Effector memory CD8-positive, alpha-beta T cell (primary cell): ENCODE measurements at places on chromosomes 13 and 19.

GRCh38 chr19:49689133-49690078 lies at the start of gene ADM5:
TSS of gene ADM5 (plus strand) at chr19:49689594. CDS start at chr19:49689838, 244 bp downstream.
- H3K4me3 ChIP-seq, result peak within 1 kb of the TSS; percentile 76
- H3K36me3 ChIP-seq, result peaks cover 41% of the 10 kb centered on the region
- H3K4me1 ChIP-seq, result peaks cover 24% of the 10 kb centered on the region
- no peak for DNase-seq
- H3K27me3 ChIP-seq, result peaks cover 39% of the 10 kb centered on the region

- no peak overlapping the region for H3K27ac ChIP-seq
- no peaks in the 10 kb centered on the region for H3K4me1 ChIP-seq
- DNase-seq, result no peak
- no peak overlapping the region for H3K4me3 ChIP-seq
- H3K36me3 ChIP-seq, result no peaks in the 10 kb centered on the region
These were observed 15.2 kb downstream of the CBY2 start for GRCh38 chr13:45717349-45717748.

GRCh38 chr19:10270616-10271394 lies at the start of gene ICAM1:
TSS of gene ICAM1 (plus strand) at chr19:10271120. CDS start at chr19:10271160, 40 bp downstream.
- no peaks in the 10 kb centered on the region for H3K27me3 ChIP-seq
- peak within 1 kb of the TSS; percentile 98 for H3K27ac ChIP-seq
- DNase-seq, result peak; percentile 70

DNA sequence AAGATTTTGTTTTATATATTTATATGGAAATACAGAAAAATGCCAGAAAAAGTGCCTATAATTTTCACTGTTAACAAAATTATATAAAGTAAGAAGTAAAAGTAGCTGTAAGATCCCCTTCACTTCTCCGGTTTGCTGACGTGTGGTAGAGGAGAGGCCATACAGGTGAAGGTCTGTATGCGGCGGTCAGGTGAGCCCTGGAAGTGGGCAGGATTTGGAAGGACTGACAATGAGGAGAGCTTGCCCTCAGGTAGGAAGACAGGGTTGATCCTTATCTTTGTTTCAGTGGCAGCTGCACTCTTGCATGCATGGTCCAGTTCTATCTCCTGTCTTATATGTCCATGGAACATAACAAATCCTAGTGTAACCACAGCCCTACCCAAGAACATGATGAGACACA lies 16.9 kb upstream of the TFDP1 start:
- no peak overlapping the region for H3K4me3 ChIP-seq
- no peaks in the 10 kb centered on the region for H3K36me3 ChIP-seq
- no peaks in the 10 kb centered on the region for H3K4me1 ChIP-seq
- no peak overlapping the region for H3K27ac ChIP-seq
- DNase-seq, result no peak
